ENCODE measurements at places on chromosomes 16 and 17. TPM values are rescaled to one million over a fixed set of nuclear protein-coding genes. Genes with fewer than 3 reads are reported as not detected.

DNA sequence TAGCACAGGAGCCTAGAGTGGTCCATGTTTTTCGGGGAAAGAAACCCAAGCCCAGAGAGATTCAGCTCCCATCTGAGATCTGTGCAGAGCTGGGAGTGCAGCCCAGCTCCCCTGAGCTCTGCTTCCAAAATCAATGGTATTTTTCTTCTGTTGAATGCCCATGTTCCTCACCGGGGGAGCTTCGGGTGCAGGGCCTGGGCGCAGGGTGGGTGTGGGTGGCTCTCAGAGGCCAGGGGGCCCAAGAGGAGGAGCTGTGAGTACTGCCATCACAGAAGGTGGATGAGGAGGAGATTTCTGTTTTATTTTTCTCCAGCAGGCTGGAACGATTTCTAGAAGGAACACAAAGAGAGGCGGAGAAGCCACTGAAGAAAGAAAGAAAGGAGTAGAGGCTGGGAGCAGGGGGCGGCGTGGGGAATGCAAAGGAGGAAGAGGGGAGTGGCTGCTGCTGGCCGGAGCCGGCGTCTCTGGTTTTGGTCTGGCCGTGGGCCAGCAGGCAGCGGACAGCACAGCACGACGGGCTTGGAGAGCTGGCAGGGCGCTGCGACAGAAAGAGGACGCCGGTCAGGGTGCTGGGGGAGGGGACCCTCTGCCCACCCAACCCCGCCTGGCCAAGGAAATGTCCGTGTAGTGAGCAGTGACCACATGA is 76.2 kb upstream of the KSR1 start:
- H3K4me1 ChIP-seq = peaks cover 5% of the 10 kb centered on the region
- no peak overlapping the region for H3K27ac ChIP-seq
- DNase-seq = no peak
- no peaks in the 10 kb centered on the region for H3K27me3 ChIP-seq
- H3K36me3 ChIP-seq = no peaks in the 10 kb centered on the region

LRRC37A gene
- 2.9 TPM for total RNA-seq

PRAC1 gene
- not detected for total RNA-seq

DNA sequence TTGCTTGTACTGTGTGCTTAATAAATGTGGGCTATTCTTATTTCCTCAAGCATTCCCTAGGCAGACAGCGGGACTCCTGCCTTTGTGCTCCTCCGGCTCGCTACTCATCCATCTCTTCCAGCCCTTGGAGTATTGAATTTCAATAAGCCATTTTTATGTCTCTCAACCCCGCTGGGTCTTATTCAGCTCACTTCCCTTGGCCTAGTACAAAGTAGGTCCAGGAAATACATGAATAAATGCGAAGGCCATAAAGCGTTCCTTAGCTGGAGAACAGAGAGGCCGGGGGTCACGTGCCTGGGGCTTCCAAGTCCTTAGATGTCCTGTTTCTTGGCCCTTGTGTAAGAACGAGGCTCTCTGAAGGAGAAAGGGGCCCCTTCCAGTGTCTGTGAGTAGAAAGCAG is 236.7 kb upstream of the ASIC2 start:
- no peak overlapping the region for H3K4me3 ChIP-seq
- peaks cover 4% of the 10 kb centered on the region for H3K27me3 ChIP-seq
- DNase-seq = no peak
- H3K36me3 ChIP-seq = no peaks in the 10 kb centered on the region
- H3K4me1 ChIP-seq = no peaks in the 10 kb centered on the region

GAS7 gene
- total RNA-seq = 1.8 TPM

DNA sequence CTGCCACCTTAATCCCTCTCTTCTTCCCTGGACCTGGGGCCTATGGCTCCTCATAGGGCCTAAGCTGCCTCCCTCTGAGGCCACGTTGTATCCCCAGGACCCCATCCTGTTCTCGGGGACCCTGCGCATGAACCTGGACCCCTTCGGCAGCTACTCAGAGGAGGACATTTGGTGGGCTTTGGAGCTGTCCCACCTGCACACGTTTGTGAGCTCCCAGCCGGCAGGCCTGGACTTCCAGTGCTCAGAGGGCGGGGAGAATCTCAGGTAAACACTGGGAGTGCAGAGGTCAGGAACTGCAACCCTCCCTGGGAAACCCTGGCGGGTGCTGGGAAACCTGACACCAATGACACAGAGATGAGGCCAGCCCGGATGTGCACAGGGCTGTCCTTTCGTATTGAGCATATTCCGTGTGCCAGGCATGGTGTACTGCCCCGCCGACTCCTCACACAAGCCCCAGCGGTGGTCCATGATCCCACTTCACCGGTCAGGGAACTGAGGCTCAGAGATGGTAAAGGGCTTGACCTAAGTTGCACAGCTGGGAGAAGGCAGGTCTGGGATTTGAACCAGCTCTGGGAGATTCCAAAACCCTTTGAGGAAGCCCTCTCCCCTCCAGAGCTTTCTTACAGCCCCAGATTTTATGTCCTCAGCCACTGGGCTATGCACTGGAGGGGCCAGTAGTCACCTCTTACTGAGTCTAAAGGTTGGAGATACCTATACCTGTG is 22.9 kb downstream of the ANKRD40 start:
- H3K27me3 ChIP-seq = no peaks in the 10 kb centered on the region
- H3K27ac ChIP-seq = no peak overlapping the region
- H3K4me1 ChIP-seq = no peaks in the 10 kb centered on the region
- H3K36me3 ChIP-seq = no peaks in the 10 kb centered on the region

RAB34 gene
- total RNA-seq = 21.3 TPM

GRCh38 chr17:42325026-42325425 is 36.7 kb downstream of the STAT5A start:
- no peak overlapping the region for H3K4me3 ChIP-seq
- no peak for DNase-seq
- peaks cover 66% of the 10 kb centered on the region for H3K36me3 ChIP-seq

- H3K27me3 ChIP-seq = no peaks in the 10 kb centered on the region
- H3K4me1 ChIP-seq = peaks cover 92% of the 10 kb centered on the region
- DNase-seq = no peak
Measured at GRCh38 chr17:77421630-77421972, 280.8 kb downstream of the SEC14L1 start.

GRCh38 chr17:3865176-3865575 is 19.1 kb upstream of the NCBP3 start:
- H3K36me3 ChIP-seq = peaks cover 5% of the 10 kb centered on the region
- no peak overlapping the region for H3K27ac ChIP-seq
- no peaks in the 10 kb centered on the region for H3K4me1 ChIP-seq
- DNase-seq = no peak

TBC1D3 gene
- total RNA-seq = not detected

- H3K4me3 ChIP-seq = peak overlapping the region; percentile 62
- H3K27ac ChIP-seq = no peak overlapping the region
- H3K4me1 ChIP-seq = peaks cover 28% of the 10 kb centered on the region
Measured at GRCh38 chr16:50367777-50368409, 895 bp downstream of the BRD7 start.

ANKRD40CL gene
- total RNA-seq = not detected

DNA sequence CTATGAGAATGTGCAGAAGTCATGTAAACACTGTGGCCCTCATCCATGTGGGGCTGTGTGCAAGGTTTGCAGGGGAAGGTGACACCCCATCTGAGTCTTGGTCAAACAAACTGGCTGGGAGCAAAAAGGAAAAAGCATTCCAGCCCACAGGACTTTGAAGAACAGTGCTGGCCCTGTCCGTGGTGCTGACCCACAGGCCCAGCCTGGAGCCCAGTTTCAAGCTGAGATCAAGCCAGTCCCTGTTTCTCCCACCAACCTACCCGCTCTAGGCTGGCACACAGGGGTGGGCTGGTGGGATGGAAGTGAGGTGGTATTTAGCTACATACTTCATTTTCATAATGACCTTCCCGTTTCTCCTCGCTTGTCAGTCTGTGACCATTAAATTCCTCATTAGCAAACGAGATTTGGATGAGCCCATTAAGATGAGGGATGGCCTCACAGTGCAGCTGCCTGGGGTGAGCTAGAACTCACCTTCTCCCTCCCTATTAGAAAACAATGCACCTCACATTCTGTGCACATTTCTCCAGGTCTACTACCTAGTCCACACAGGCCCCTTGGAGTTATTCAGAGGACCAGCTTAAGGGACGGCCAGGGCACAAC is 12.6 kb upstream of the RPL38 start:
- H3K4me3 ChIP-seq = no peak overlapping the region
- peaks cover 8% of the 10 kb centered on the region for H3K27me3 ChIP-seq
- H3K4me1 ChIP-seq = peaks cover 2% of the 10 kb centered on the region

Measured in CD4-positive, alpha-beta T cell (primary cell).